ENCODE measurements at places on chromosomes 1 and 21. TPM values are rescaled to one million over a fixed set of nuclear protein-coding genes. Genes with fewer than 3 reads are reported as not detected.

GRCh38 chr1:170729225-170730002 is 65.5 kb downstream of the PRRX1 start:
- DNase-seq, result no peak

DNA sequence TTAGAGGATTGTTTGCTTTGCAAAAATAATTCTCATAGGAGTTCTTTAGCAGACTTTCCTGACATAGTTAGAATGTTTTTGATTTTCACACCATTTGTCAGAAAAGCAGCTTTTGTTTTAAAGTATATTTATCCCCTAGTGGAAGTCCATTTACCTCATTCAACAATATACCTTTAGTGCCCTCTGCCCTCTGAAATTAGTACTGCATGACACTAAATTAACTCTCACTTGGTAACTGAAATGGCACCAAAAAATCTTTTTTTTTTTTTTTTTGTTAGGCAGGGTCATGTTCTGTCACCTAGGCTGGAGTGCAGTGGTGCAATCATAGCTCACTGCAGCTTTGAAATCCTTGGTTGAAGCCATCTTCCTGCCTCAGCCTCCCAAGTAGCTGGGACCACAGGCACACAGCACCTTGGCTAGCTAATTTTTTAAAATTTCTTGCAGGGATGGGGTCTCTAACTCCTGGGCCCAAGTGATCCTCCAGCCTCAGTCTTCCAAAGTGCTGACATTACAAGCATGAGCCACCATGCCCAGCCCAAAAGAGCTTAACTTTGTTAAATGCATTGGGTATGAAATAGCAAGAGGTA is 13.6 kb downstream of the LRRC42 start:
- DNase-seq, result no peak

DNA sequence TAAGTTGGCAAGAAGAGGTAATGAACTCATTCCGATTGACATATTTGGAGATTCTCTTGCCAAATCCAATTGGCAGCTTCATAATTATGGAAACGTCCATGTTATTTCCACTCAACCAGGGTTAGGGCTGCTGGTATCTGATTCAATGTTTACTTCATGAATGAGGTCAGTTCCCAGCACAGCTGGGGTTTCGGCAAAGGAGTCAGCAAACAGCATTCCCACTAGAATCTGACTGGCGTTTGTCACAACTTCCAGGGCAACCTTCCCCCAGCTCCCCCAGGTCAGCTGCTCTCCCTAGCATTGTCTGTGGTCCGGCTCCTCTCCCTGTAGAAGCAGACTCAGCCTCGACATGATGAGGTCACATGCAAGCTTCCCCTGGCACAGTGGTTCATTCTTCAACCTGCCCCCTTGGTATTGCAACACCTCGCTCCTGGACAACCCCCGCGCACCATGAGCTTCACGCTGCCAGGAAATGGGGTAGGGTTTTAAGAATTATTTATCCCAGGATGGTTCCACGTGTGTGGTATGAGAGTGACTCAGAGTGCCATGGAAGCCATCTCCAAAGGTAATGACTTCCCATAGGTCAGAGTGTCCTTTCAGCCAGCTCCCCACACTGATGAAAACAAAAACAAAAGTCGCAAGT is 100.7 kb upstream of the SLC25A33 start:
- no peak for DNase-seq

DNA sequence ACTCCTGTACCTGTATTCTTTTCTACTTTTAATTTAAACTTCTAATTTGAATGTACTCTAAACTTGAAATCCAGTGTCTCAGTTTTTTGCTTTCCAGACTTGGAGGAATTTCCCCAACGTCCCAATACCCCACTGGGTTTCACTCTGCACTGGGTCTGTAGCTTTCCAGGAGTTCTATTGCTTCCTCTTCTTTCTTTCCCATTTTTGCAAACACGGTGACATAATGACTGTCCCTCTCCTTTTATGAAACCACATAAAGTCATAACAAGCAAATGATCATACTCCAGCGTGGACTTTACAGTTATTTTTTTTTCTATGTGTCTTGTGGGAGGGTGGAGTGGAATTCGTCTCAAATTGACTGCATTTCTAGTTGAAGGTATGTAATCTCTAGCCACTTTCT is 97.1 kb downstream of the FASLG start:
- DNase-seq, result no peak

The SELENBP1 gene
- total RNA-seq, result not detected
